ENCODE measurements at places on chromosomes 1 and 21.

- DNase-seq, result peak; percentile 55
Observed at GRCh38 chr1:81801651-81802456, 1.1 kb downstream of the ADGRL2 start.

- peak; percentile 41 for DNase-seq
Observed at GRCh38 chr1:11157867-11158266, 31.3 kb upstream of the ANGPTL7 start.

- DNase-seq, result no peak
Observed at GRCh38 chr1:46396441-46397398, 2.6 kb downstream of the FAAH start.

DNA sequence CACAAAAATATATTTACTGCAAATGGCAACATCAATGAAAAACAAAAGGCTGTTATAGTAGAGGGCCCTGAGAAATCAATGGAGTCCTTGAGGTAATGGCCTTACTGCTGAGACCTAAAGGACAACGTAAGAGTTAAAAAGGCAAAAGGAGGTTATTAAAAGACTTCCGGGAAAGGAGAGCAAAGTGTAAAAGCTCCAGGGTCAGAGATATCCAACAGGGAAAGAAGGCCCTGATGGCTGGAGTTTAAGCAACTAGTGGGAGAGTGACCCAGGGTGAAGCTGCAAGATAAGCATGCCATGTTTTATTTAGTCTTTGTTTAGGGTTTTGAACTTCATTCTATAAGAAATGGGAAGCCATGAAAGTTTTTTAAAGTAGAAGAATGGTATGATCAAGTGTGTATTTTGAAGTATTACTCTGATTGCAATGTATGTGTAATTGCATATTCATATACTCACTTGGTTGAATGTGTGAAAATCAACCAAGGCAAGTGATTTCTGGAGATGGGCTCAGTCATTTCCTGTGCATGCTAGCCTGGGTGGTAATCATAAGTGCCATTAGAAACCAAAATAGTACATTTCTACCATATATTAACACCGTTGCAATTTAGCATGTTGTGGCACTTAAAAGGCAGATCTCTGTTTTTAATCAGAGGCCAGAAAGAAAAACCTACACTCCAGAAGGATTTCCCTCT is 5.3 kb upstream of the DPYD start:
- DNase-seq, result no peak

GRCh38 chr21:43600642-43601402 is 58.5 kb downstream of the HSF2BP start:
- DNase-seq, result peak; percentile 94
